Vagina (tissue), 2 donors: ENCODE measurements at places on chromosomes 16 and 17. TPM values are rescaled to one million over a fixed set of nuclear protein-coding genes. Genes with fewer than 3 reads are reported as not detected.
A peak's percentile ranks its signal among the peaks of the same experiment; 100 is the strongest.

DNA sequence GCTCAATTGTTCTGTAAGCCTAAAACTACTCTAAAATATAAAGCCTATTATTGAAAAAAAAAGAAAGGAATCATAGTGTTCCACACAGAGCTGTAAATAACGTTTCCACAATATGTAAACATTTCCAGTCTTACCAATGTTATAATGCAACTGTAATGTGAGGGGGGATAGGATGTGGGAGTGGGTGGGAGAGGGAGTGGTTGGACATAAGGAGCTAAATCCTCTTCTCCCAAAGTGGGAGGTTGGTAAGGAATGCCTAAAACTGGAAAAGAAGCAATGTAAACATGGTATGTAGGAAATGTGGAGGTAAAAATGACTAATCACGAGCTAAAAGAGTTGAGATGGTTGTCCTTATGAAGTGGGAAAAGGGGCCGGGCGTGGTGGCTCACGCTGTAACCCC lies 17.6 kb upstream of the SBK1 start:
- no peak for DNase-seq

DNA sequence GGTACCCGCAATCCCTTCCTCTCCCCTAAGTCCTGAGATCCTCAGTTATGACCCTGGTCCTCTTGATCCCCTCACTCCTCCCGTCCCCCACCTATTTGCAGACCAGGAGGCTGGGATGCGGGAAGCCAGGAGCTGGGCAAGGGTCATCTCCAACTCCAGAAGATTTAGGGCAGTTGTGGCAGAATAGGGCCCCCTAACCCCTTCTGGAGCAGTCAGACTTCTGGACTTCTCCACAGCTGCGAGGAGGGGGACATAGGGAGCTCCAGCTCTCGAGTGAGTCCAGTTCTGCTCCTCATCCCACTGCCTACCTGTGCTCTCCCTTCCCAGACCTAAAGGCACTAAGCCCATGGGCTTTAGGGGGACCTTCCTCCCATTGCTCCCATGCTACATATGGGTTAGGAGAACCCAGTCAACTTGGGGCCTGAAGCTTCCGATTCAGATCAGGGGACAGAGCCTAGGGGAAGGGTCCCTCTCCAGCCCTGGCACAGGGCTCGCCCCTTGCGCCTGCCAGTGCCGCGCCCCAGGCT lies 1.3 kb downstream of the WNK4 start:
- DNase-seq: peak; percentile 82

- no peak for DNase-seq
Measured at GRCh38 chr16:4648917-4649316, 24.3 kb downstream of the MGRN1 start.

- no peak for DNase-seq
Measured at GRCh38 chr16:68539711-68540239, 684 bp downstream of the ZFP90 start.

DNA sequence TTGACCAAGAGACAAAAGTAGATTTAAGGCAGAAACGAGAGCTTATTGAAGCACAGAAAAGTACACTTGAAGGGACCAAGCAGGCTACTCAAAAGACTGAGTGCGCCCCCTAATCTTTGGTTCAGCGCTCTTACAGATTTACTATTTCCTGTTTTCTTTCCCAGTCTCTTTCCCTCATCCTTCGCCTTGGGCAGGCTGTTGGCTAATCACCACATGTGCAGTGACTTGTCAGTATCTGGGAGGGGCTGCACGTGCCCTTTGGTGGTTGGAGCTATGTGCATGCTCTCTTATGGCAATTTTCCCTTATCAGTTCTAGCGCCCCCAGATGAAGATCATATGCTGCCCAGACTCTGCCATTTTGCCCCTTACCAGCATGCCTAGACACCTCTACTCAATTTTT lies 35.4 kb upstream of the SHISA6 start:
- DNase-seq: no peak

GRCh38 chr16:56259425-56259779 lies 68.1 kb downstream of the GNAO1 start:
- DNase-seq: no peak

- peak; percentile 22 for DNase-seq
Measured at GRCh38 chr17:61305024-61305423, 94.6 kb upstream of the TBX2 start.

- DNase-seq: no peak
Measured at GRCh38 chr17:21007646-21008045, 35.2 kb downstream of the USP22 start.

GRCh38 chr17:39080421-39081078 lies 70.9 kb downstream of the PLXDC1 start:
- DNase-seq: no peak

DNA sequence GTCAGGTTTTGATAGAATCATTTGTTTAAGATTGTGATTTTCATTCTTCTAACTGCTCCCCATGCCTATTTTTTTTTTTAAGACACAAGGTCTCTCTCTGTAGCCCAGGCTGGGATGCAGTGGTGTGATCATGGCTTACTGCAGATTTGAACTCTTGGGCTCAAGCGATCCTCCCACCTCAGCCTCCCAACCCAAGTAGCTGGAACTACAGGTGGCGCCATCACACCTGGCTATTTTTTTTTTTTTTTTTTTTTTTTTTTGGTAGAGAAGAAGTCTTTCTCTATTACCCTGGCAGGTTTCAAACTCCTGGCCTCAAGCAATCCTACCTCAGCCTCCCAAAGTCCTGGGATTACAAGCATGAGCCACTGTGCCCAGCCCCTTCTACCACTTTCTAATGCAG lies 223.3 kb downstream of the CBLN1 start:
- DNase-seq: no peak

- DNase-seq: no peak
Measured at GRCh38 chr17:66043419-66043818, 148.5 kb downstream of the CEP112 start.

GRCh38 chr17:61321344-61321743 lies 78.3 kb upstream of the TBX2 start:
- no peak for DNase-seq

- no peak for DNase-seq
Measured at GRCh38 chr17:31067691-31068184, 27.0 kb upstream of the NF1 start.

- no peak for DNase-seq
Measured at GRCh38 chr17:78676412-78677302, 99.5 kb upstream of the DNAH17 start.

GRCh38 chr16:17423221-17423620 lies 47.5 kb downstream of the XYLT1 start:
- DNase-seq: no peak

- DNase-seq: no peak
Measured at GRCh38 chr17:75228305-75228704, 22.8 kb downstream of the NUP85 start.

DNA sequence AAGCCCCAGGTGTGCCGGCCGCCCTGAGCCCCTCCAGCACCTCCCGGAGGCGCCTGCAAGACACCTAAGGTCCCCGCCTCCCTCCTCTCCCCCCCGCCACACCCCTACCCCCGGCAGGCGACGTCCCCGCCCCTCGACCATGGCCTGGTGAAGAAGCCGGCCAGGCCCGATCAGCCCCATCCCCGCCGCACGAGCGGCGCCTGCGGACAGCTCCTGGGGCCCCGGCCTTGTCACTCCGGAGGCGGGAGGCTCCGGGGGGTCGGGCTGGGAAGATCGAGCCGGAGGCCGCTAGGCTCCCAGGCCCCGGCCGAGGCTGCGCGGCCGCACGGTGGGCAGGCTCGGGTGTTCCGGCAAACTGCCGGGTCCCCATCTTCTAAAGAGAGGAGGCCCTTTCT lies 405 bp upstream of the ACE start:
- DNase-seq: no peak

Gene MYOCD
- total RNA-seq: 26.5 TPM

Gene PRR11
- 7.9 TPM for total RNA-seq

Gene CMTM4
- 15.7 TPM for total RNA-seq

Gene MYO1C
- 118 TPM for total RNA-seq

Gene NUP88
- 72.2 TPM for total RNA-seq

Gene HOXB6
- total RNA-seq: 1.2 TPM

Gene CRYM
- total RNA-seq: 3.9 TPM

Gene TBC1D3C
- not detected for total RNA-seq

Gene TPSD1
- 7.1 TPM for total RNA-seq

Gene KRT16
- total RNA-seq: 872 TPM
